ENCODE measurements at places on chromosomes 13 and 19.

GRCh38 chr13:54445865-54446264 is 1417.3 kb downstream of the OLFM4 start:
- H3K4me1 ChIP-seq, result no peaks in the 10 kb centered on the region
- no peaks in the 10 kb centered on the region for H3K27me3 ChIP-seq
- no peak overlapping the region for H3K4me3 ChIP-seq

DNA sequence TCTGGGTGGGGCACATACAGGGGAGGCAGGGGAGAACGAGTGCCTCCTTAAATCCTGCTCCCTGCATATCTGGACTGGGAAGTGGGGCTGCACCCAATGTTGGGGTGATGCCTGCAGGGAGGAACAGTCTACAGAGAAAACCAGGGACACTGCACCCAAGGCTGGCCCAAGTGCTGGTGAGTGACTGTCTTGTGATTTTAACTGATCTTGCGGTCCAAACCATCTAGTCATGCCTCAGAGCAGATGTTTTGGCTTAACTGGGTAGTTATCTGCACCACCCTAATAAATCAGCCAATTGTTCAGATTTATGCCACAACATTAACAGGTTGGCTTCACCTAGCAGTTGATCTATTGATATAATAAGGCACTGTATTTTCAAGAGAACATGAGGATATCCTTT is 219.2 kb upstream of the IRS2 start:
- H3K4me3 ChIP-seq, result no peak overlapping the region
- no peak for DNase-seq
- H3K27ac ChIP-seq, result no peak overlapping the region
- H3K36me3 ChIP-seq, result no peaks in the 10 kb centered on the region
- no peaks in the 10 kb centered on the region for H3K4me1 ChIP-seq
- no peaks in the 10 kb centered on the region for H3K27me3 ChIP-seq

DNA sequence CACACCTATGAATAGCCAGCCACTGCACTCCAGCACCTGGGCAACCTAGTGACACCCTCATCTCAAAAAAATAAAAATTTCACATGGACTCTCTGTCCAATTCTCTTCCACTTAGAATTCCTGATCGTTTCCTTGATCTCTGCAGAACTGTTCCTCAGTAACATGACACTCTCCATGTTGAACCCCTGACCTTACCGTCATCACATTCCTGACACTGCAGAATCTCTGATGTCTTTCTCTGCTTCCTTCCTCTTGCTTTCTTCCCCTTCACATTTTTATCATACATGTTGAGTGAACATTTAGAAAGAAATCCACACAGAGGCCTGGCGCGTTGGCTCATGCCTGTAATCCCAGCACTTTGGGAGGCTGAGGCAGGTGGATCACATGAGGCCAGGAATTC is 15.0 kb downstream of the ZNF114 start:
- no peak overlapping the region for H3K27ac ChIP-seq
- no peak overlapping the region for H3K4me3 ChIP-seq
- peaks cover 10% of the 10 kb centered on the region for H3K36me3 ChIP-seq
- peaks cover 11% of the 10 kb centered on the region for H3K27me3 ChIP-seq
- DNase-seq, result no peak

DNA sequence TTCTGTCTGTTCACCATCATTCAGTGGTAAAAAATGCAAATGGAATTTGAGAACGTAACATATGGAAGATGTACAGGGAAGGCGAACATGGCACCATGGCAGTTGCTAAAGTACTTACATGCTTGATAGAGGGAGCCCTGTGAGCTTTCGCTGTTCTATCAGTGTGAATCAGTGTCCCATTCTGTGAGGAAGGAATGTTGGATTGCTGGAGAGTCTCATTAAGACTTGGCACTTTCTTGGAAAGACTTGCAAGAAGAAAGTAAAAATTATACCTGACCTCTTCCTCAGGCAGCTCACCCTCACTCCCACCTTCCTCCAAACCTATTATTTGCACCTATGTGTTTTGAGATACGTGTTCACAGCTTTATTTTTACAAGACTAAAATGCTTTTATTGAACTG is 43.5 kb downstream of the FREM2 start:
- no peak overlapping the region for H3K4me3 ChIP-seq
- H3K27me3 ChIP-seq, result peaks cover 3% of the 10 kb centered on the region
- H3K27ac ChIP-seq, result no peak overlapping the region
- no peak for DNase-seq

DNA sequence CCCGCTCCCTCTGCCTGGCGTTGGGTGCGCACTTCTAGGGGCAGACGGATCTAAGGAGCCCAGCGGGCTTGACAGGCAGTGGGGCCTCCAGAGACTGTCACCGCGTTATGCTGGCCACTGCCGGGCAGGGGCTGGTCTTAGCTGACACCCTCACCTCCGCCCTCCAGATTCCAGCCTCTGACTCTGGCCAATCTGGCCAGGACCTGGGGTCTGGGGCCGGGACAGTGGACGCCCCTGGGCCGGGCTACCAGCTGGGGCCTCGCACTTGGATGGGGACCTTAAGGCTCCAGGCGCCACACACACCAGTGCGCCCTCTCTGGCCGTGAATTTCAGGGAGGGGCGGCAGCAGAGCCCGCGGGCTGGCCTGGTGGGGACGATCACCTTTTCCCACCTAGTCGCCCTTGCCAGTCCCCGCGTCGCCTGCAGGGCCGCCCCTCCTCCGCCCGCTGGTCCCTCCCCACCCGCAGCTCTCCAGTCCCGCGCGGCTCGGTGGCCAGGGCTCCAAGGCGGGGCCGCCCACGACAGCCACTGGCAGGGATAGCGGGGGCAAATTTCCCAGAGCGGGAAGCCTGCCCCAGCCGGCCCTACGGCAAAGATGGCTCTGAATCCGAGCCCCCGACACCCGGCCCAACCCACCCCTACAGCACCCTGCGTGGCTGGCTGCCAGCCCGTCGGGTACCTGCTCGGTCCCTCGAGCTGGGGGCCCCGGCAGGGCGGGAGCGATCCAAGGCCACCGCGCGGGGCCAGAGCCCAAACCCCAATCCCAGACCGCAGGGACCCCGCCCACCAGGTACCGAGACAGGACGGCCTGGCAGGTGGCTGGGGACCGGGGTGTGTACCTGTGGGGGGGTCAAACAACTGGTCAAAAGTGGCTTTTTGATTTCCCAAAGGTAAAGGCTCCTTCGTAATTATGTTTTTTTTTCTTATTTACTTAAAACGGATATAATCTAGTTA is 6.1 kb upstream of the ZNF98 start:
- H3K4me3 ChIP-seq, result no peak overlapping the region
- no peak overlapping the region for H3K27ac ChIP-seq
- no peak for DNase-seq
- peaks cover 4% of the 10 kb centered on the region for H3K36me3 ChIP-seq

GRCh38 chr13:24085662-24086061 is 74.9 kb upstream of the SPATA13 start:
- peaks cover 29% of the 10 kb centered on the region for H3K27me3 ChIP-seq
- H3K27ac ChIP-seq, result no peak overlapping the region
- H3K36me3 ChIP-seq, result no peaks in the 10 kb centered on the region

- H3K4me3 ChIP-seq, result no peak overlapping the region
- H3K36me3 ChIP-seq, result peaks cover 19% of the 10 kb centered on the region
- no peaks in the 10 kb centered on the region for H3K27me3 ChIP-seq
- no peak overlapping the region for H3K27ac ChIP-seq
- H3K4me1 ChIP-seq, result peaks cover 13% of the 10 kb centered on the region
- DNase-seq, result no peak
These were observed 8.4 kb downstream of the DYRK1B start for GRCh38 chr19:39825531-39826076.

DNA sequence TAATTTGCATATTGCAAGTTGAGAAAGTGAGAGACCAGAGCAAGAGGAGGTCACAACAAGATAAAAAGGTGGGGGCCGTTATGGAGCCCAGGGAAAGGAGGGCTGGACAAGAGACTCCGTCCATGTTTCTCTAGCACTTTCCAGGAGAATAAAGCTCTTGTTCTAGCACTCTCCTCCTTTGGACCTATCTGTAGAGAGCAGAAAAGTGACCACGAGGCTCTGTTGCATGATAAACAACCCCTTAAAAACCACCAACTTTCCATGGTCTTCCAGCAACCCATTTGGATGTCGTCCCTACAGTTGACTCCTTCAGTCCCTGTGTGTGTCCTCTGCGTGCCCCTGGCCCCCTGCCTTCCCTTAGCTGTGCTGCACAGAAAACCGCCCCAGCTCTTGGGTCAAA is 4.1 kb upstream of the ARL11 start:
- no peak overlapping the region for H3K27ac ChIP-seq
- no peak for DNase-seq
- H3K27me3 ChIP-seq, result peaks cover 3% of the 10 kb centered on the region
